ENCODE measurements at places on chromosomes 1 and 21.

- DNase-seq, result peak; percentile 46
These were observed 1.1 kb downstream of the CKS1B start for GRCh38 chr1:154975409-154976059.

- DNase-seq, result peak; percentile 28
These were observed 3.4 kb upstream of the PEX10 start for GRCh38 chr1:2415801-2416208.

- DNase-seq, result no peak
These were observed 15.4 kb downstream of the KCNH1 start for GRCh38 chr1:211118407-211119102.

DNA sequence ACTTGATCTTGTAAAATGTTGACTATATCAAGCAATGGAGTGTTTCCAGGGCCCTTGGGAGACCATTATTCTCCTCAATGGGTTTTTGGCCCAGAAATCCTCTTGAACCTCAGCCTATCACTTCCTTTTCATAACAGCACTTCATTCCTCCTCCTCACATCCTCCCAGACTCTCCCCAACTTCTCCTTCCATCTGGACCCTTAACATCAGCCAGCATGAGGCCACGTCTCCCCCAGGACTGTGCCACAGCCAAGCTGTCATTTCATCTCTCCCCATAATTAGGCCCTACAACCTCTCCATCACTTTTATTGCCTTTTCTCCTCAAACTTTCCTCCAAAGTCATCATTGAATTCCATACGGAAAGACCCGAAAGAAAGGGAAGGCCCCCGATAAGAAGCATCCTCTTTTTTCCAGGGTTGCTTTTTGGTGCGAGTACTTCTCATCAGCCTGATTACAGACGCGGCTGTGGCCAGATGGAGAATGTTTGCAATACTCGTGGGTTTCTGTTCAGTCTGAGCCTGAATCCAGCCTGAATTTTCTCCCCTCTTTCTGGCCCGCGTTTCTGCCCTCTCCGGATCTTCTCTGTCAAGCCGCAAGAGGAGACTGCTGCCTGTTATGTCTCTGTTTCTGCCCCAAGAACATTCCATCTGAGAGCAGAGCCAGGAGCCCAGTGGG, 52.7 kb upstream of the SLC25A33 start:
- DNase-seq, result no peak

GRCh38 chr1:210407207-210407886, 78.6 kb downstream of the HHAT start:
- peak; percentile 23 for DNase-seq

- no peak for DNase-seq
These were observed 7.7 kb downstream of the IGSF8 start for GRCh38 chr1:160090760-160091159.

DNA sequence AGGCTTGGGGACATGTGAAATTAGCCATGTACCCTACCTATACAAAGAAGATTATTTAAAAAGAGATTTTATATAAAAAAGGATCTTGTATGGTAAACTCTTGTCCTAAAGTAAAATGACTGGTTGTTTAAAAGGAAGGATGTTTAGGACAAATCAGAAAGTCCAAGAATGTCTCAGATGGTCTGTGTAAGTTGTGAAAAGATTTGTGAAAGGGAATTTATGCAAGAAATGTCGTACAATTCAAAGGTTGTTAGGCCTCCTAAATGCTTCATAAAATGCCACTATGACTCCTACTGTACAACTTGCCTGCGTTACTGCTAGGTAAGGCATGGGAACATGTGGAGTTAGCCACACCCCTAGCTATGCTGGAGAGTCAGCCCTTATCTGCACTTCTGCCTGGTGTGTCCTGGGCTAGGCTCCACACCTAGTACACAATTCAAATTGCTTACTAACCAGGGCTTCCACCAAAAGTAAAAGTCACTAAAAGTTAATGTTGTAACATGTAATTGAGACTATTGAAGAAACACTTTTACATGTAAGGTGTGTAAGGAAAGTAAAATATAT, 19.7 kb downstream of the PRDX6 start:
- no peak for DNase-seq

GRCh38 chr1:46131712-46132528, 509 bp downstream of the PIK3R3 start:
- DNase-seq, result peak; percentile 52

DNA sequence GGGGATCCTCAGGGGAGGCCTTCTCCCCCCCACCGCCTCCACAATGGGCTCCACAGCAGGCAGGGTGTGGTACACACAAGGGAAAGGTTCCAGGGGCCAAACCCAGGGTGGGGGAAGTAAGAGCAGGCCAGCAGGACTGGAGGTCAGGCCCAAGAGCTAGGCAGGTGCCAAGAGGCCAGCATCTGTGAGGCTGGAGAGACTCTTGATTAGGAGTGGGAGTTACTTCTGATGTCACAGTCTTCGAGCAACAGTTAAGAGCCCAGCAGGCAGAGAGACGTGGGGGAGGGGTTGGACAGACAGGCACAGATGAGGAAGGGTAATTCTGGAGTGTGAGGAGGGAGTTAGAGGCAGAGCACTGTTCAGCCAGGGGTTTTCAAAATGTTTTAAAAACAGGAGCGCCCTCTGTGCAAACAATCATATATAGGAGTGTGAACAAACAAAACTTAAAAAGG, 55.8 kb downstream of the SLC9A1 start:
- no peak for DNase-seq

DNA sequence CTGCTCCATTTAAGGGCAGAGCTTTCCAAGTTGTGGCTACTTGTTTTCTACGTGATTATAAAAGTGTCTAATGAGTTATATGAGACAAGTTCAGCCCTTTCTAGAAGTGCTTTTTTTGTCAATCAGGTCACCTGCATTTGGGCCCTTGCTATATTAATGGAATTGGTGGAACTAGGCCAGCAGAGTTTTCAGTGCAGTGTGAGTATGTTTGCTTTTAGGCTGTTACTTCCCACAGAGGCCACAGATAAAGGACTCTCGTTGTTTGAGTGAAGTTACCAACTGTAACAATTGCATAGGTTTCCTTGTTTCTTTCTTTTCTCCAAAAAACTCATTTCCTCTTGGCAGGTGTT, 10.9 kb downstream of the SMAP2 start:
- no peak for DNase-seq

- DNase-seq, result no peak
These were observed 14.7 kb upstream of the CHIA start for GRCh38 chr1:111275780-111276433.

GRCh38 chr1:115781343-115781742, 12.8 kb upstream of the CASQ2 start:
- no peak for DNase-seq

DNA sequence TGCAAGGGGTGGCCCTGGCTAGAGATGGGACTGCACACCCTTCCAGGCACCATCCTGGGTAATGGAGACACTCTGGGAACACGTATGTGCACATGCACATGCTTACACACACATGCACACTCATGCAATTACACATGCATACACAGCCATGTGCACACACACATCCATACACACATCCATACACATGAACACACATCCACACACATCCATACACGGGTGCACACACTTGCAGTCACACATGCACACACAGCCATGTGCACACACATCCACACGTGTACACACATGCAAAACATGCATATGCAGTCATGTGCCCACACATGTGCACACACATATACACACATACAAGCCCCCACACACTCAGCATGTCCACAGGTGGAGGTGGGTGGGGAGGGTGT, 22.3 kb upstream of the POFUT2 start:
- no peak for DNase-seq

- no peak for DNase-seq
These were observed 43.2 kb downstream of the C1orf198 start for GRCh38 chr1:230824919-230825721.

DNA sequence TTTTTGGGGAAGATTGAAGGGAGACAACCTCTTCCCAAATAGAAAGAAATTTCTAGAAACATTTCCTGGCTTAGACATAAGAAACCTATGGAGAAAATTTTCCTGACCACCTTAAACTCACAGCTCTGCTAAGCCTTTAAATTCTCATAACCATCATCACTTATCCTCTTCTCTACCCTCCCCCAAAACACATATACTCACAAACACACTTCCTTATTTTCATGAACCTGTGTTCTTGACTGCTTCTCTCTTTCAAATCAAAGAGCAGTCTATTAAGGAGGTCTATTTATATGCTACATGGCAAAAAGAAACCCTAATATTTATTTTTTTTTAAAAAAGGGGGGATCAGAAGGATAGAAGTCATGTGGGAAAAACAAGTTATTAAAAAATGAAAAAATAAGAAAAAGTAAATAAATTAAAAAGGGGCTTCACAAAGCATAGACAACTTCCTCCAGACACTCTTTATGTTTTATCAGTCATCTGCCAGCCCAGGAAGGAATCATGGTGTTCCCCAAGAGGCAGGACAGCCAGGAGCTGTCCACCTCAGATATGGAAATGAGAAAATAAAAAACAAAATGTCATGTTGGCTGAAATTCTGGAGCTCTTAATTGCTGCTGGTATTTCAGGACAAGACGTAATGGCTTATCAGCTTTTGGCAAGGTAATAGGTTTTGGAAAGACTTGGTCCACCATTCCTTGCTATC, 12.8 kb upstream of the RGS2 start:
- no peak for DNase-seq

- DNase-seq, result no peak
These were observed 56.4 kb downstream of the ETS2 start for GRCh38 chr21:38861989-38862683.

DNA sequence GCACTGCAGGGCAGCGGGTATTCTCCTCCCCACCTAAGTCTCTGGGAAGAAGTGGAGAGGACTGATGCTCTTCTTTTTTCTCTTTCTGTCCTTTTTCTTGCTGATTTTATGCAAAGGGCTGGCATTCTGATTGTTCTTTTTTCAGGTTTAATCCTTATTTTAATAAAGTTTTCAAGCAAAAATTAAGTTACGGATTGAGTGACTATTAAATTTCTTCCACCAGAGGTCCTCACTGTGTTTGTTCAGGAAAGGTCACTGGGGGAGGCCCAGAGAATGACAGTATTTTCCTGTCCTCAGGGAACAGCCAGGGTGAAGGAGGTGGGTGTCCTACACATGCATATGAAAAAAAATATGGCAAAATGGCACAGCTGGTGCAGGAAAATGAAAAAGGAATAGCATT, 4.4 kb upstream of the ELF3 start:
- no peak for DNase-seq

DNA sequence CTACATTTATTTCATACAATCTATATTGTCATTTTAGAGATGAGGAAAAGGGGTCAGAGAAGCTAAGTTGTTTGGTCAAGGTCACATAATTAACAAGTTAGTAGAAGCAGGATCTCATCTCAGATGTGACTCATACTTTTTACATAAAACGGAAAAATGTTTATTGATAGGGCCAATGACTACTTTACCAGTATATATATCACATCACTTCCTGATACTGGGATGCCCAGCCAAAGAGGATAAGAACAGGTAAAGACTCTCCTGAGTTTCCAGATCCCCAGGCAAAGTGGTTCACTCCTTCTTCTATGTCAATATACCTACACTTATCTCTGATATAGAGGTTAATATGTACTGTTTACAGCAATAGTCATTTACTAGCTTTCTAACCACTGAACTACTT, 21.0 kb downstream of the YIPF1 start:
- no peak for DNase-seq

GRCh38 chr1:41372600-41372993, 11.4 kb downstream of the FOXO6 start:
- DNase-seq, result no peak

- DNase-seq, result no peak
These were observed 70.7 kb downstream of the POFUT2 start for GRCh38 chr21:45217010-45217409.

DNA sequence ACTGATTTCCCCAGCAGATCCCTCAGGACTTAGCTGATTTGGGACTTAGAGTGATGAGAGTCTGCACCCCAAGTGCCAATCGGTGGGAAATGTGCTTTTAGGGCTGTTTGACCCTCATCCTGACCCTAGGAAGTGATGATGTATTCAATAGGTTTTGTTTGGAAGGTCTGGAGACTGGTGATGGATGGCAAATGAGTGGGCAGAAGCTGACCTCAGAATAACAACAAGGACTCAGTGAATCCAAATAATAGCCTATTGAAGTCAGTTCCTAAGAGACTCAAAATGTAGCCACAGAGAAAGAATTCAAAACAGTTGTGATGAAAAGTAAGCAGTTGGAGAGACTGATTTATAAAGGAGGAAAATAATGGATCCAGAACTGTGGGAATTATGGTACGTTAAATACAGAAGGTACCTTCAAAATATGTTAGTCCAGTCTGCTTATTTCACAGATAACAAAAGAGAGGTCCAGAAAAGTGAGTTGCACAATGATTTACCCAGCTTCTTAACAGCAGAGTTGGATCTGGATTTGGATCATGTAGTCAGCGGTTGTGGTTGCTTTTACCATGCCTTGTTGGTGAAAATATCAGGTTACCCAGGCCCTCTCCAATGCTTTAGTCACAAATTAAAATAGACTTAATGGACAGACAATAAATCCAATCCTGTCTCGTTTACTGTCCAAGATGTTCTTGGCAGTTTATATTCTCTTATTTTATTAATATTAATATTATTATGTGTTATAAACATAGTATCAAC, 123.0 kb upstream of the PTBP2 start:
- no peak for DNase-seq

GRCh38 chr1:230250666-230251065, 175.5 kb downstream of the PGBD5 start:
- no peak for DNase-seq

GRCh38 chr1:78839704-78840277, 166.7 kb downstream of the ADGRL4 start:
- peak; percentile 21 for DNase-seq

- DNase-seq, result no peak
These were observed 251.4 kb downstream of the FAM72C start for GRCh38 chr1:143720087-143721023.

DNA sequence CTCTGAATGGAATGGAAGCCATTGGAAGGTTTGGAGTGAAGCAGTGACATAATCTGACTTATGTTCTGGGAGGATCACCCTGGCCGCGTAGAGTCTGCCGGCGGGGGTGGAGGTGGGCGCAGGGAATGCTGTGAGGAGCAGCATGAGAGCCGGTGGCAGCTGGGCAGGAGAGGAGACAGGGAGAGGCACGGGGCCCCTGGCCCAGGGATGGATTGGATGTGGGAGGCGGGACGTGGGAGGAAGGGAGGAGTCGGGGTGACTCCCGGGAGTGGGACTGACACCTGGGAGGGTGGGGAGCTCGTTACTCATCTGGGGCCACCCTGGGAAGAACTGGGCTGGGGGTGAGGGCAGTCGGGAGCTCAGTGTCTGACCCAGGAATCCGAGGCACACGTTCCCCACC, 10.4 kb upstream of the KCNAB2 start:
- no peak for DNase-seq

GRCh38 chr1:247542811-247543210, 6.1 kb upstream of the GCSAML start:
- no peak for DNase-seq

- DNase-seq, result no peak
These were observed 6.3 kb downstream of the ARID1A start for GRCh38 chr1:26701995-26702679.

Measured in T-helper 2 cell (primary cell).